T-helper 17 cell (primary cell): ENCODE measurements at places on chromosomes 13 and 19. TPM values are rescaled to one million over a fixed set of nuclear protein-coding genes. Genes with fewer than 3 reads are reported as not detected.

- no peak overlapping the region for H3K27ac ChIP-seq
- H3K27me3 ChIP-seq = peaks cover 55% of the 10 kb centered on the region
- H3K4me1 ChIP-seq = peaks cover 19% of the 10 kb centered on the region
- H3K4me3 ChIP-seq = no peak overlapping the region
- H3K36me3 ChIP-seq = peaks cover 13% of the 10 kb centered on the region
Measured at GRCh38 chr19:35560677-35561076, 2.8 kb downstream of the ATP4A start.

GRCh38 chr19:375395-376110 lies 31.0 kb upstream of the MIER2 start:
- H3K27me3 ChIP-seq = peaks cover 36% of the 10 kb centered on the region
- H3K36me3 ChIP-seq = peaks cover 2% of the 10 kb centered on the region
- no peak overlapping the region for H3K27ac ChIP-seq
- no peak overlapping the region for H3K4me3 ChIP-seq
- peaks cover 2% of the 10 kb centered on the region for H3K4me1 ChIP-seq

DNA sequence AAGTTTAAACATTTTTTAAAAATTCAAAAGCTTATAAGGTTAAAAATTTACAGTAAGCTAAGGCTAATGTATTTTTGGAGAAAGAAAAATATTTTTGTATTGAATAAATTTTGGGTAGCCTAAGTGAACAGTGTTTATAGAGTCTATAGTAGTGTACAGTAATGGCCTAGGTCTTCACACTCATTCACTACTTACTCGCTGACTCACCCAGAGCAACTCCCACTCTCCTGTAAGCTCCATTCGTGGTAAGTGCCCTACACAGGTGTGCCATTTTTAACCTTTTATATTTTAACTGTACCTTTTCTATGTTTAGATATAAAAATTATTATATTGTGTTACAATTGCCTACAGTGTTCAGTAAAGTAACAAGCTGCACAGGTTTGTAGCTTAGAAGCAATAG lies 96.6 kb upstream of the FREM2 start:
- H3K27ac ChIP-seq = no peak overlapping the region
- H3K27me3 ChIP-seq = no peaks in the 10 kb centered on the region
- no peak overlapping the region for H3K4me3 ChIP-seq
- no peaks in the 10 kb centered on the region for H3K4me1 ChIP-seq
- no peaks in the 10 kb centered on the region for H3K36me3 ChIP-seq

DNA sequence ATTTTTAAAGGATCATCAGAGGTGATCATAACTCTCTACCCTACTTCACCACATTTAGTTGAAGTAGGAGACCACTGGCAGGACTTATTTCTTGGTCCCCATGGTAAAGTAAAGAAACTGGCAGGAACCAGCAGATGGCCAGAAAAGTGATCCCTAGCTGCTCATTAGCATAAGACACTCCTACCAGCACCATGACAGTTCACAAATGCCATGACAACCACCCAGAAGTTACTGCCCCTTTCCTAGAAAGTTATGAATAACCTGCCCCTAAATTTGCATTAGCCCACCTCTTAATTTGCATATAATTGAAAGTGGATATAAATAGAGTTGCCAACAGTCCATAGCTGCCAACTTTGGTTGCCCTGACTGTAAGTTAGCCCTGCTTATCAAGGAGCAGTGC lies 18.4 kb upstream of the RUBCNL start:
- H3K27ac ChIP-seq = no peak overlapping the region
- peaks cover 11% of the 10 kb centered on the region for H3K4me1 ChIP-seq
- H3K36me3 ChIP-seq = no peaks in the 10 kb centered on the region
- peaks cover 3% of the 10 kb centered on the region for H3K27me3 ChIP-seq

GRCh38 chr13:29227576-29227975 lies 367.9 kb downstream of the SLC7A1 start:
- H3K4me1 ChIP-seq = no peaks in the 10 kb centered on the region
- no peak for DNase-seq
- no peak overlapping the region for H3K27ac ChIP-seq
- H3K27me3 ChIP-seq = peaks cover 5% of the 10 kb centered on the region
- H3K36me3 ChIP-seq = no peaks in the 10 kb centered on the region

- peaks cover 6% of the 10 kb centered on the region for H3K27me3 ChIP-seq
- DNase-seq = no peak
- H3K27ac ChIP-seq = peak within 1 kb of the TSS; percentile 88
- no peaks in the 10 kb centered on the region for H3K36me3 ChIP-seq
- H3K4me3 ChIP-seq = peak within 1 kb of the TSS; percentile 92
Measured at GRCh38 chr19:35041548-35042055, at the start of gene HPN. Gene HPN, plus strand, starts transcription at chr19:35041721. Its CDS starts 786 bp downstream, at chr19:35042507.

DNA sequence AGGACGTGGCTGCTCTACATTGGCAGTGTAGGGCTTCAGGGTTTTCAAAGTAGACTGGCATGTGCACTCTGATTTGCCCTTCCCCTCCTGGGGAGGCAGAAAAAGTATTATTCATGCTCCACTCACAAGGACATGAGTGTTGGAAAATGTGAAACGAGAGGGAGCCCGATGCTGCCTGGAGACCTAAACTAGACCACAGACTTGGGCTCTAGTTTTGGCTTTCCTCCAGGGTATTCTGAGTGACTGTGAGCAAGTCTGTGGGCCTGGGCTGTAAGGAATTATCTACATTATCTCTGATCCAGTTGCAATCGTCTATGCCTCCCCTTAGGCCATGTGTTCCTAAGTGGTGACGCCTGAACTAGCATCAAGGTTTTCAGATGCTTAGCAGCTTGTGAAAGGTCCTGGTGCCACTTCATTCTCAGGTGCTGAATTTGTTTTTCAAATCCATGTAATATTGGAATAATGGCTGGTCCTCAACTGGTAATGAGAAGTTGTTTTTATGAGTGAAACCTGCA lies 55.0 kb downstream of the MRPL57 start:
- H3K27me3 ChIP-seq = peaks cover 42% of the 10 kb centered on the region
- H3K36me3 ChIP-seq = no peaks in the 10 kb centered on the region
- no peak overlapping the region for H3K27ac ChIP-seq
- peaks cover 3% of the 10 kb centered on the region for H3K4me1 ChIP-seq
- H3K4me3 ChIP-seq = no peak overlapping the region

- no peaks in the 10 kb centered on the region for H3K27me3 ChIP-seq
- no peaks in the 10 kb centered on the region for H3K4me1 ChIP-seq
- DNase-seq = no peak
- H3K4me3 ChIP-seq = no peak overlapping the region
Measured at GRCh38 chr13:105342281-105342820, 1193.1 kb downstream of the EFNB2 start.

DNA sequence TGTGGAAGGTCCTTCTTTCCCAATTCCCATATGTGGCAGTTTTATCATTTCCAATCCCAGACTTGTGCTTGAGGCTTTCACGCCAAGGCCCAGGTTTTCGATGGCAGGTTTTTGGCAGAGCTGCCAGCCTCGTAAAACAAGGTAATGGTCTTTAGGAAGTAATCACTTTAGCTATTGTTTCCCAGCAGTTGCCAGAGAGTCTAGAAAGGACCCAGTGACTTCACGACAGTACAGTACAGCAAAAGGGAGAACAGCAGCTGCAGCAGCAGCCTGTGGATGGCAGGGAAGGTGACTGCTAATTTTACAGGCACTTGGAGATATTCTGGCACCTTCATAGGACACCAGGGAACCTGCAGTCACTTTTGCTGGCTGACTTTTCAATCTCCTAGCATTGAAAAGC lies 291.6 kb upstream of the MAB21L1 start:
- H3K27me3 ChIP-seq = no peaks in the 10 kb centered on the region
- H3K27ac ChIP-seq = no peak overlapping the region
- H3K4me3 ChIP-seq = no peak overlapping the region
- no peaks in the 10 kb centered on the region for H3K4me1 ChIP-seq
- H3K36me3 ChIP-seq = no peaks in the 10 kb centered on the region

- peaks cover 5% of the 10 kb centered on the region for H3K27me3 ChIP-seq
- H3K4me3 ChIP-seq = no peak overlapping the region
- DNase-seq = no peak
- peaks cover 20% of the 10 kb centered on the region for H3K4me1 ChIP-seq
- H3K36me3 ChIP-seq = peaks cover 7% of the 10 kb centered on the region
- no peak overlapping the region for H3K27ac ChIP-seq
Measured at GRCh38 chr13:99916366-99917103, 55.0 kb downstream of the ZIC5 start.

- H3K4me1 ChIP-seq = peaks cover 10% of the 10 kb centered on the region
- no peak within 1 kb of the TSS for H3K27ac ChIP-seq
- H3K36me3 ChIP-seq = peaks cover 11% of the 10 kb centered on the region
- DNase-seq = no peak
Measured at GRCh38 chr19:7732045-7732444, at the start of gene CLEC4G. Gene CLEC4G, minus strand, starts transcription at chr19:7732110. Its CDS starts 8 bp downstream, at chr19:7732102.

GRCh38 chr19:3808420-3809143 lies 22.4 kb upstream of the MATK start:
- no peak overlapping the region for H3K27ac ChIP-seq
- no peaks in the 10 kb centered on the region for H3K36me3 ChIP-seq
- H3K27me3 ChIP-seq = no peaks in the 10 kb centered on the region

DNA sequence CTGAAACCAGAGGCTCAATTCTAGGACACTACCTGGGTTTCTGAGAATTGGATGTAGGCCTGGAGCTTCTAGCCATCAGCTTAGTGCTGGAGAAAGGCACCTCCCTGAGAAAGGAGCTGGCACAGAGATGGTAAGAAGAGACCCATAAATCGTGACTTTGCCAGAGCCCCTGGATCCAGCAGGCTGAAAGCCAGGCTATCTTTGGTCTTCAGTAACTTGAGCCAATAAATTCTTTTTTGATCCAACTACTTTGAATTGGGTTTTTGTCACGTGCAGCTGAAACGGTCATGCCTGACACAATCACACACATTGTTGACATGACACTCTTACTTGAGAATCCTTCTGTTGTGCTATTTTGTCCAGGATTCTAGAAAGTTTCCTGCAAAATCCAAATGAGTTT lies 103.4 kb downstream of the LHFPL6 start:
- DNase-seq = no peak
- no peak overlapping the region for H3K4me3 ChIP-seq
- no peaks in the 10 kb centered on the region for H3K4me1 ChIP-seq
- peaks cover 27% of the 10 kb centered on the region for H3K27me3 ChIP-seq
- H3K36me3 ChIP-seq = no peaks in the 10 kb centered on the region

- peaks cover 27% of the 10 kb centered on the region for H3K4me1 ChIP-seq
- peaks cover 12% of the 10 kb centered on the region for H3K27me3 ChIP-seq
- H3K36me3 ChIP-seq = no peaks in the 10 kb centered on the region
- no peak for DNase-seq
- H3K27ac ChIP-seq = no peak overlapping the region
Measured at GRCh38 chr19:2491130-2491801, 15.3 kb downstream of the GADD45B start.

GRCh38 chr19:2018752-2019151 lies 3.2 kb upstream of the BTBD2 start:
- DNase-seq = no peak
- H3K4me3 ChIP-seq = no peak overlapping the region
- no peaks in the 10 kb centered on the region for H3K27me3 ChIP-seq
- H3K27ac ChIP-seq = no peak overlapping the region

GRCh38 chr13:105982219-105982930 lies 553.1 kb downstream of the EFNB2 start:
- H3K36me3 ChIP-seq = no peaks in the 10 kb centered on the region
- H3K4me3 ChIP-seq = no peak overlapping the region
- H3K4me1 ChIP-seq = no peaks in the 10 kb centered on the region

DNA sequence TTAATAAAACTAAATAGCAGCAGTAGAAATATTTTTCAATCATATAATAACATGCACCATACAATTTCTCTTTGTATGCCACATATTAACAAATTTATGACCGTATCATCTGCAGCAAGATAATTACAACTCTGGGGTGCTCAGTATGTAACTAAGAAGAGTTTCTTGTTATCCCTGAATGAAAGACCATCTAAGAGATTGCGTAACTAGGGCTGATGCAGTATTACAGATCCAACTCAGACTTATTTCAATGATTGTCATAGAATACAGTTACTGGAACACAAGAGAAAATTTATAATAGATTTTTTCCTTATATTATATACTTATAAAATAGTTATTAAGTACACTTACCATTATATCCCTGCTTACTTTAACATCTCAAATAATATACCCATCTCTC lies 305.1 kb downstream of the SLITRK1 start:
- no peak overlapping the region for H3K4me3 ChIP-seq
- H3K4me1 ChIP-seq = no peaks in the 10 kb centered on the region
- H3K27me3 ChIP-seq = no peaks in the 10 kb centered on the region
- no peak for DNase-seq
- no peak overlapping the region for H3K27ac ChIP-seq
- H3K36me3 ChIP-seq = no peaks in the 10 kb centered on the region

- peaks cover 2% of the 10 kb centered on the region for H3K36me3 ChIP-seq
- H3K27me3 ChIP-seq = peaks cover 41% of the 10 kb centered on the region
- H3K4me1 ChIP-seq = peaks cover 12% of the 10 kb centered on the region
- no peak within 1 kb of the TSS for H3K27ac ChIP-seq
- DNase-seq = no peak
Measured at GRCh38 chr19:35513628-35514281, at the start of gene DMKN. Gene DMKN, minus strand, starts transcription at chr19:35513649. Its CDS starts 174 bp downstream, at chr19:35513475.

- H3K27ac ChIP-seq = no peak overlapping the region
- H3K4me3 ChIP-seq = no peak overlapping the region
- H3K27me3 ChIP-seq = peaks cover 25% of the 10 kb centered on the region
Measured at GRCh38 chr13:39498471-39499114, 104.4 kb downstream of the LHFPL6 start.

GRCh38 chr13:26656919-26657318 lies 99.4 kb downstream of the WASF3 start:
- H3K27me3 ChIP-seq = peaks cover 5% of the 10 kb centered on the region
- H3K36me3 ChIP-seq = no peaks in the 10 kb centered on the region
- H3K4me1 ChIP-seq = no peaks in the 10 kb centered on the region
- no peak overlapping the region for H3K4me3 ChIP-seq
- DNase-seq = no peak

The OR7D2 gene
- not detected for total RNA-seq

The DMKN gene
- total RNA-seq = not detected

The AMER2 gene
- not detected for total RNA-seq

The NTF4 gene
- not detected for total RNA-seq

The CDK8 gene
- 11.3 TPM for total RNA-seq

The NLRP7 gene
- total RNA-seq = not detected

The IGSF23 gene
- not detected for total RNA-seq

The SMARCA4 gene
- 93.9 TPM for total RNA-seq

The ATXN8OS gene
- not detected for total RNA-seq

The NKPD1 gene
- 0.97 TPM for total RNA-seq

The INSR gene
- 3.5 TPM for total RNA-seq

The CCL25 gene
- total RNA-seq = not detected

The TMEM38A gene
- total RNA-seq = 0.27 TPM

The POMP gene
- total RNA-seq = 29.4 TPM

The KLK3 gene
- not detected for total RNA-seq

The ITPKC gene
- total RNA-seq = 6.5 TPM

The RAB8A gene
- 97.5 TPM for total RNA-seq
